ENCODE measurements at places on chromosomes 1 and 21.

DNA sequence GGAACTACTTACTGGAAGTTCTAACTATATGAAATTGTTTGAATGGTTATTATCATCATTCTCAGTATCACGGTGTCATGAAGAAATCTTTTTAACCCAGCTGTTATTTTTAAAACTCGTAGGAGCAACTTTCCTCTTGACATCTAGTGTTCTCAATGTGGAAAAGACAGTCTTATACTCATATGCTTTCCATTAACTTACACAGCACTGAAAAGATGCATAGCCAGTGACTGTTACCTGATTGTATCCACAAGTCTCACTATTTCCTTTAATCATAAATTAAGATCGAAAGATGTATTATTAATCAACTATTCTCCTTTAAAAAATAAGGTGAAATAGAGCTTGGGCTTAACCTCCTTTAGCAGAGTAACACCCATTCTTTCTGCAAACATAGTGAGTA is 59.7 kb upstream of the TNFSF4 start:
- no peak for DNase-seq

DNA sequence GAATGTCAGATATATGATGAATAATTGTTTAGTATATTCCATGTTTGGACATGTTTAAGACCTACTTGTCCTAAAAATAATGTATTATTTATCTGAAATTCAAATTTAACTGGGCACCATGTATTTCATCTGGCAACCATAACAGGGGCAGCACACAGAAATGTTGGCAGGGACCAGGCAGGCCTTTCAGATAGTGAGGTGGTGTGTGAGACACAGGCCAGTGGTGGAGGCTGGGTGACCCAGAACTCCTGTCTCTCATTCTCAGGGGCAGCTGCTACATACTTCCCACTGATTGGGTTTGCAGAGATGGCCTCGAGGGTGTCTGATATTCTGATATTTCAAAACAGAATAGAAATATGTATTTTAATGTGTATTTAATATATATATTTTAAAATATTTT is 1.3 kb upstream of the FASLG start:
- no peak for DNase-seq

- no peak for DNase-seq
These were observed 334.5 kb downstream of the NUF2 start for GRCh38 chr1:163656095-163656759.

- no peak for DNase-seq
These were observed 38.5 kb downstream of the TGFB2 start for GRCh38 chr1:218383681-218384080.

DNA sequence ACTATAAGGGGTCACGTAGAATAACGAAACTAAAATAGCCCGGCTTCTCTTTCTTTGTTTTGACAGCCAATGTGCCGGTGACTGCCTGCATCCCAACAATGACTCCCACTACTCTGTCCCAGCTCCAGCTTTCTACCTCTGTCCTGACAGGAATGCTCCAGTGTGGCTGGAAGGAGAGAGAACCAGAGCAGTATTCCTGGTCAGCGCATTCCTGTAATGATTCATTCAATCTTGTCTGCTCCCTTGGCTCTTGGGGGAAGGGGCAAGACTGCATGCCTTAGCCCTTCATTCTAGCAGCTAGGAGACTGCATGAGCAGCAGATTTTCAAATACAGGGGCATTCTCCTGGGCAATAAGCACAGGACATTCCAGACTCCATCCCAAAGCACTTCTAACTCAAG is 132.1 kb upstream of the PRMT6 start:
- no peak for DNase-seq

DNA sequence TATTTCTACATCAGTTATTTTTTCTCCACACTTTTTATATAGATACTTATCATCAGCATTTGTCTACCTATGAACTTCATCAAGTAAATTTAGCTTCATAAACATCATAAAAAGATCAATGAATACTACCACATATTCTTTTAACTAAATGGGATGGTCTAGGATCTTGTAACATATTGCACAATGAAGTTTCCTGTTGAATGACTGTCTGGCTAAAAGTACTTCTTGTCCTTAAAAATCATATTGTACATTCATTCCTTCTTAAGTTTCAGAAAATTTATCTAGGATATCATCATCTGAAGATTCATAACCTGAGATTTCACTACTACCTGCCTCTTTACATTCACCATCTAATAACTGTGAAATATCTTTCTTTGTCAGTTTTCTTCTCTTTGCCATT is 69.0 kb downstream of the MAGI3 start:
- DNase-seq: no peak

- DNase-seq: no peak
These were observed 33.9 kb downstream of the USP33 start for GRCh38 chr1:77725706-77726105.

DNA sequence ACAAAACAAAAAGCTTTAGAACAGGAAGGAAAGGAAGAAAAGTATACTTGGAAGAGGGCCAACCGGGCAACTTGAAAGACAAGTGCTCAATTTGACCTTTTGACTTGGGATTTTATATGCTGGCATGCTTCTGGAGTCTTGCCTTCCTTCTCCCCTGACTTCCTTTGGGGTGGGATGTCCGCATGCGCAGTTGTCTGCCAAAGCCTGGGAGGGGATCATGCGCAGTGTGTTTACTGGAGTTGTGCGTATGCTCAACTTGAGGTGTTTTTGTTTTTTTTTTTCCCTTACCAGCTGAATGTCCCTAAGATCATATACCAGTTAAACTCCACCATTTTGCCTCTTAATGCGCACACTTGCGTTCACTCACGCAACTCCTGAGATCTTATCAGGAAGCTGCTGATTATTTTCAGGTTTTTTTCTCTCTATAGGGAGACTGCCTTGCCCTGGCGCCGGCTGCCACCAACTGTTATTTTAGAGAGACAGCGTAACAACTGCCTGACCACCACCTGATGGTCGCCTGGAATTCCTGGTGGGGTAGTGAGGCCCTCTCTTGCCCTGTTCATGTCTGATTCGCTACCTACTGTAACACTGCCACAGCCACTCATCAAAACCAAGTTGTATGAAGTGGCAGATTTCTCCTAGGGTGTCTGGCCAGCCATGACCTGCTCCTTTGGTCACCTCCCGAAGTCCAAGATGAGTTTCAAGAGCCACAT is 138.7 kb upstream of the ZNF644 start:
- no peak for DNase-seq

DNA sequence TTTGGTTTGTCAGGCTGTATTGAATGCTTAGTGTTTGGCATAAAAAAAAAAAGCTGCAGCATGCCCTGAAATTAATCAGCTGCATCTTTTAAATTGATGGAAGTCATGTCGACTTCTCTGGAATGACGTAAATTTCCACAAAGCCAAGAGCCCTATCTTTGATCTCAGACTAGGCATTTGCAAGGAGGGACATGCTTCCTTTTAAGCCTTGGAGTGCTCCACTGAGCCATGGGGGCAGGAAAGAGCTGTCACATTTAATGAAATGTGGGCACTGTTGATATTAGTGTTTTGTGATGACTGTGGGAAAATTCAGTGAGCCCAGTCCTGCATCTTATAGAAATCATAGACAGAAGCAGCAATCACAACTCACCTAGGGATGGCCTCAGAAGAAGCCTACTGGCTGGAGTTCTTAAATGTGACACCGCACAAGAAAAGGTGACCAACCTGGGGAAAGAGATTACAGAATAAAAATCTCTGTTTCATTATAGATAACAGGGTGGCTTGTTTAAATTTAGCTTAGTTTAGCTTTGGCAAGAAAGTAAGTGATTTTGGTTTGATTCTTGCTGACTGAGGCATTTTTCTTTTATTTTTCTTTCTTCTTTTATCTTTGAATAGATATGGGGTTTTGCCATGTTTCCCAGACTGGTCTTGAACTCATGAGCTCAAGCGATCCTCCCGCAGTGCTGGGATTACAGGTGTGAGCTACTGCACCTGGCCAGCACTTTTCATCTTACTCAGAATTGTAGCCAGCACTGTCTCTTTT is 188.2 kb downstream of the HHAT start:
- no peak for DNase-seq

- no peak for DNase-seq
These were observed at the start of gene SPRTN for GRCh38 chr1:231338270-231339128. Gene SPRTN (plus strand): TSS chr1:231338293. CDS start chr1:231338384, 91 bp downstream.

DNA sequence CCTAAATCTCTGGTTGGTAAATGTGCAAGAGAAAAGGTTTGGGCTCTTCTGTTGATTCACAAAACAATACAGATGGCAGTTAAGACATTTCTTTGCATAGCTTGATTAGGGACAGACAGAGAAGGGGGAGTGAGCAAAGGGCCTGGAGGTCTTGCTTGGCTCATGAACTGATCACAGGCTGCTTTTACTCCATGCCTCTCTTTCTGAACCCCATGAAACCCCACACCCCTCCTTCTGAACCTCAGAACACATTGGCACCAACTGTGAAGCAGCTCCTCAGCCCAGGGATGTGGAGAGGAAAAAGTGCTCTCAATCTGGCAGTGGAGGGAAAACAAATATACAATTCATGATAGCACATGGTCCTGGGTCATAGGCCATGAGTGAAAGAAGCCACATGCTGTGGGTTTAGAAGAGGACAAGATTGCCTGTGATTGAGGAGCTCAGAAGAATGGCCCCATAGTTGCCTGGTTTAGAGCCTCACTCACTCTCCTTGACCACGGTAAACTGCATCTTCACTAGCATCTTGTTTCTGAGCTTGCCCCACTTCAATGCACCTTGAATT is 111.6 kb upstream of the GADD45A start:
- no peak for DNase-seq

- DNase-seq: no peak
These were observed 140.5 kb downstream of the COL11A1 start for GRCh38 chr1:102967786-102968185.

DNA sequence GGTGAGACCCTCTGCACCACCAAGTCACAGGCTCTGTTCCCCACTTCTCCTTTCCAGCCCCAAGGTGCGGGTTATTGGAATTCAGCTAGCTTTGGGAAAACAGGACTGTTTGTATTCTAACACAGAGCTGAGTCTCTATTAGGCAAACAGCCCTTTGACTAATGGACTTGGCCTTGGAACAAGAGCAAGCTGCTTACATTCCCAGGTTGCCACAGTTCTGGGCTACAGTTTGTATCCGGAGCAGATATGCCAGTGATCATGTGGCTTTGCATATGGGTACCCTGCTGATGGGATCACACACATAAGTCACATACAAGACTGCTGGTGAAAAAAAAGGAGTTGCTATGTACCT is 110.5 kb upstream of the COA6 start:
- no peak for DNase-seq
